NCI-H2107 (cell line): ENCODE measurements at places on chromosomes 3 and 15.

GRCh38 chr3:100496711-100497261 lies 4.4 kb downstream of the TMEM45A start:
- no peak for DNase-seq

DNA sequence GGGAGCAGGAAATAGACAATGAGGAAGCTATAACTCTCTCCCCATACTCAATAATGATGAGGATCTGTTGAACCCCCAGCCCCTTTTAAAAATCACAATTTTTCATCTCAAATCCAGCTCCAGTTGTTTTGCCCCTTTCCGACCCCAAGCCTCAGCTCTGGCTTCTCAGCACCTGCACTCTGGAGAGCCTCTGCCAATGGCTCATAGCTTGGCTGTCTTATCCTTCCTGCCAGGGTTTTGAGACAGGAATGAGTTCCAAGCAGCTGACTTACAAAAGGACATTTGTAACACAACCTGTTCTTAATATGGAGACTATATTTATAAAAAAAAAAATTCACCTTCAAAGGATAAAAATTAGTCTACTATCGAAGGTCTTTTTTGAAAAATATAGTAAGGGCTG lies 105.9 kb upstream of the NEDD4 start:
- no peak for DNase-seq

DNA sequence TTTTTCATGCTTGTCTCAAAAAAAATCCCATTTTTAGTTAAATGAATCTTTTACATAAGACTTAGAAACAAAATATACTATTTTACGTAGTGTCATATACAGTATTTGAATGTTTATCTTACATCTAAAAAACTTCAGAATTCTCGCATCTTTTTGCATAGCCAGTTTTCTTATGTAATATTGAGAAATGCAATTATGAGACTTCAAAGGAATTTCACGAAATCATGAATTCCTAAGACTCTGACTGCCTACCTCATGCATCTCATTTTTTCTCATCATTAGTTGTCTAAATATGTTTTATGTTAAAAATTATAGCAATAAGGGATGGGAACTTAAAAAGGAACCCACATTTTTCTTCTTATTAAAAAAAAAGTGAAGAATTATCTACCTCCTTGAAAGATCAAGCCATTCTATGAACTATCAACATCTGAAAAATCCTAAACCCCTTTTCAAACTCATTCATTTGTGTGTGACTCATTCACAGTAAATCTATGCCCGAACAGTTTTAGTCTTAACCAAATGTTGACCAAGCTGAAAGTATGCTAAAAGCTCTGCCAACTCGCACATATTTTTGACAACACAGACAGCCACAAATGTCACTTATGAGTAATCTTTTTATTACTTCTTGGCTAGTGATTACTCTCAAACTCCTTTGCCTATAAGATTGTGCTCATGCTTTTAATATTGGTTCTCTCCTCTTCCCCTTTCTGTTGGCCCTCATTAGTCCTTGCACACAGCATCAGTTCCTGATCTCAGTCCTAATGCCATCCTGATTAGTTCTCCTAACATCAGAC lies 115.9 kb downstream of the DCLK3 start:
- DNase-seq, result no peak

DNA sequence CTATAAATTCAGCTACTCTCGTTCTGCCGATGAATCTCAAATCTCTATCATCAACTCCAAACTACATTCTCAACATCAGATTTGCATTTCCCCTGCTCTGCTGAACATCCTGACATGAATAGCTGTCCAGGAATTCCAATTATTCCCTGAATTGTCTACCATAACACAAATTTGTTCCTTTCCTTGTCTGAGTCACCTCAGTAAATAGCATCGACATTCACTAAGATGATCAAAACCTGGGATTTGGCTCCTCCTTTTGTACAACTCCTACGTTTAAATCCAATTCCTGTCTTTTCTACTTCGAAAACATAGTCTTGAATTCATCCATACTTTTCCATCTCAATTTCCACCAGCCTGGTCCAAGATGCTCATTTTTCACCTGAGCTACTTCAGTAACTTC lies 107.0 kb downstream of the GREM1 start:
- DNase-seq, result no peak

DNA sequence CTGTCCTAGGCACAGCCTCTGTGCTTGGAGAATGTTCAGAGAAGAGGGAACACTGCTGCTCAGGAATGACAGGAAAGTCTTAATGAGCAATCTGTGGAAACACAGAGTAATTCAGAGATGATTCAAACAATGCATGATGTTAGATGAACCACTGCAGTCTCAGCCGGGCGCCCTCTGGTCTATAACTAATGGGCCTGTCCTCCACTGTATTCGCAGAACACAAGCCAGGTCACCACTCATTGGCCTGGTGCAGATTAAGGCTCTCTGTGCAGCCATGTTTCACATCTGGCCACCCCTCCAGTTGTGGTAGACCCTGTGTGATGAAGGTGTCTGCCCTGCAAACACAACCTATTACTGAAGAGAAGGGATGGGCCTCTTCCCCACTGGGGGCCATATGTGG lies 281.7 kb upstream of the ROPN1 start:
- no peak for DNase-seq

GRCh38 chr15:99141943-99142342 lies 37.1 kb downstream of the SYNM start:
- no peak for DNase-seq

DNA sequence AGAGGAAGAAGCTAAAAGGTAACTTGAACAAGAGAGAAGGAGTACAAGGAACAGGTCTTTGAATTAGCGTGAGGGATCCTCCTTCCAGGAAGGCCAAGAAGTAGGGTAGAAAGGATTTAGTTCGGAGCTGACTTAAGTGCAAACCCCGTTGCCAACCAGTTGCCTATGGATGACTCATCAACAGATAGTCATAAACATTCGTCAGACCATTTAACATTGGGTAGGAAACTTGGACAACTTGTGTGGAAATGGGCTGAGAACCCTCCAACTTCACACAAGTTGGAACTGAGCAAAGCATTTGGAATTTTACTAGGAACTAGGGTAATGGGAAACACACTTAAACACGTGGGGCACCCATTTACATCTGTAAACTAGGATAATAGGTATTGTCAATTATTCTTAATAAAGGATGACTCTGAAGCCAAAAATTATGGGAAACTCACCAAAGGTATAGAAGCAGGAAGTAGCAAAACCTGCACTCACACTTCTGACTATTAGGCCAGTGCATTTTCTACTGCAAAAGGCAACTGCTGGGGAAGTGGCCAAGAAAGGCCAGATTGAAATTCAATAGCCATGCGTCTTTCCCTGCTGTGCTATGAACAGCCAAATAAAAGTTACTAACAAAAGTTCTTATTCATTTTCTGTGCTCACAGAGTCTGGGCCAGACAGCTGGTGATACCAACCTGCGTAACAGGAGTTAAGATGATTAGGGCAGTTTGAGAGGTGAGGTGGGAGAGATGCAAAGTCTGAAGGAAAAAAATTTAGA lies 174.5 kb upstream of the TMC3 start:
- no peak for DNase-seq

DNA sequence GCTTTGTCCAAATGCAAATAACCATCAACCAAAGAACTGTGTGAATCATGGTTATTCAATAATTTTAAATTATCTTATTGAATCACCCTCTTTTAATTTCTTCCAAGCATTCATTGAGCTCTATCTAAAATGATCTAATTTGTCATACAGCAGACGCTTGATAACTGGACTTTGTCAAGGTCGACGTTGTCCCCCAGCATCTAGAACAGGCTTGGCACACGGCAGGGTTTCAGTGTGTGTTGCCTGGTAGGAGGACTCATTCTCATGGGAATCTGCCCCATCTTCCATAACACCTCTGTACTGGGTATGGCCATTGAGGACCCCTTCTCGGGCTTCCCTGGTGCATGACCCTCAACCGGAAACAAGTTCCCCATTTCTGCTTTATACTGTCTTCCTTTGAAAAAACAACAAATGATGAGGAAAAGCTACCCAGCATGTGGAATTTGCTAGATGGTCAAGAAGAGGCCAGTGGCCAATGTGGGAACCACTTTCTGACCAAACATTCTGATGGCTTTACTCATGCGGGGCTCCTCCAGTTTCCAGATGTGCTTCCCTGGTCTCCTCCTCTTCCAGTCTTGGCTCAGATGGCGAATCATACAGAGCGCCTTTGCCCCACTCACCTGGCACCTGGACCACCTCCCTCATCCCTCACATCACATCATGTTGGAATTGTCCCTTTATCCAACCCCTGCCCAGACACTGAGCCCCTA lies 41.7 kb upstream of the SEC22A start:
- DNase-seq, result no peak

- no peak for DNase-seq
Measured at GRCh38 chr15:41331833-41332193, 578 bp downstream of the OIP5 start.

- DNase-seq, result no peak
Measured at GRCh38 chr3:62134061-62134496, 239.3 kb downstream of the FEZF2 start.

DNA sequence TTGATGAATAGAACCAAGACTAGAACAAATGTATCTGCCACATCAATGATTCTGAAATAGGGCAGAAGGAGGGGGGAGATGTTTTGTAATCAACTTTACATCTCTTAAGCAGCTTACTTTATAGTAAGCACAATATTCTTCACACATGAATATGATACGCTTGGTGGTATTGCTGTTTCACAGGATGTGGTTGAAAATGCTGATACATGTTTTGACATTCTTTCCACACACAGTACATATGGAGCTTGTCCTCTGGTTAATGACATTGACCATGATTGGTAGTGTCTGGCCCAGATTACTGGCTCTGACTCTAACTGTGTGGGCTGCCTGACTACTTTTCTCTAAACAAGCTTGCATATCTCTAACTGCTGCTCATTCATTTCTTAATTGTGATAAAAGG lies 168.9 kb downstream of the KLHL25 start:
- DNase-seq, result no peak

DNA sequence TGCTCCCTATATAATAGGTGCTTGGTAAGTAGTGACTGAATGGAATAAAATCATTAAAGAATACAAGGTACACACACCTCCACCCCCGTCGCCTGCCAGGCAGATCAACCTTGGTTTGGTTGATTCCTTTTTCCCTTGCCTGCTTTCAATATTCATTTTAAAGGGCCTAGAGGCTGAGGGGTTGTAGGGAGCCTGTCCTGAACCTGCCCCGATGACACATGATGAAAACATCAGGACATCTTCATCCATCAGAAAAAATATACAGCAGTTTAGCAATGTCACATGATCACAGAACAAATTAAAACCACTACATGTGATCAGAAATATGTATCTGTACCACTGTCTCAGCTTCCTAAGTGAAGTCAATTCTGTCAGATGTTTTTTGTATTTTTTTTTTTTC lies 588.9 kb downstream of the FOXP1 start:
- DNase-seq, result no peak

DNA sequence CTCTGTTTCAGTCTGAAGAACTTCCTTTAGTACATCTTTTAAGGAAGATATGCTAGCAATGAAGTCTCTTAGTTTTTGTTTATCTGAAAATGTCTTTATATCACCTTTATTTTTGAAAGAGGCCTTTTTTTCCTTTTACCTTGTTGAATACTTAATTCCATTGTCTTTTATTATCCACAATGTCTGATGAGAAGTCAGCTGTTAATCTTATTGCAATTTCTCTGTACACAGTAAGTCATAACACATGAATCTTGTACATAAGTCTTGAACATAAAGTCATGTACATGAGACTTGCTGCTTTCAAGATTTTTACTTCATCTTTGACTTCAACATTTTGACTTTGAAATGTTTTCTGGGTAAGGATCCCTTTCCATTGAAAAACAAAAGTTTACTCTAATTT lies 424.3 kb upstream of the ATP10A start:
- no peak for DNase-seq

GRCh38 chr3:191361456-191361855 lies 31.1 kb upstream of the UTS2B start:
- no peak for DNase-seq

- no peak for DNase-seq
Measured at GRCh38 chr3:168047936-168048335, 47.8 kb downstream of the GOLIM4 start.

DNA sequence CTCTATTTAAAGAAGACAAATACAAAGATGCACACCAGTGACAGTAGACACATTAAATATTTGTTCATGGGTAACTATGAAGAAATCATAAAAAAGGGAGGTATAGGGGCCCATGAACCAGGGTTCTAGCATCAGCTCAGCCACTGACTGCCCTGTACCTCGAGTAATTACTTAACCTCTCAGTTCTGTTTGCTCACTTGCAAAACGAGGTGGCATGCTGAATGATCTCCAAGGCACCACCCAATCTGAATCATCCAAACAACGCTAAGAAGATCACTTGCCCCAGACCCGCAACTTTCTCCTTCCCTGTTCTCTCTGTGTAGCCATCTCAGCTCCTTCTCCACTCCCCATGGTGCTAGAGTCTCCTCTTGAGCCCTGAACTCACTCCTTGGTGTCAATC lies 374.7 kb downstream of the VPS13C start:
- DNase-seq, result no peak

DNA sequence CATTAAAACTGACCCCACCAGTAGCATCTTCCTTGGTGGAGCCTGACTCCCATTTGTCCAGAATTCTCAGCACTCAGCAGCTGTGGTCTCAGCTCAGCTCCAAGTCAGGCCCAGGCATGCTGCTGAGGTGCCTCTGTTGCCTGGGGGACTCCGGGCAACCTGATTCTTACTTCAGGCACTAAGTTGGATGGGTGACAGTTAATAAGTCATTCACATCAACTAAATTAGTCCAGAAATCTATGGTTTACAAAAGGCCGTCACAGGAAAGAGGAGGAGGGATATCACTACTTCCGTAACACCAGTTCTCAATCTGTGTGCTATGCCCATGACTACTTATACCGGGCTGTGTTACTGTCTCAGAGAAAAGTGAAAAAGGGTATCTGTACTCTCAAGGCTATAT lies 310.2 kb downstream of the SATB1 start:
- DNase-seq, result no peak

- DNase-seq, result no peak
Measured at GRCh38 chr15:43239732-43240491, 19.1 kb upstream of the EPB42 start.

DNA sequence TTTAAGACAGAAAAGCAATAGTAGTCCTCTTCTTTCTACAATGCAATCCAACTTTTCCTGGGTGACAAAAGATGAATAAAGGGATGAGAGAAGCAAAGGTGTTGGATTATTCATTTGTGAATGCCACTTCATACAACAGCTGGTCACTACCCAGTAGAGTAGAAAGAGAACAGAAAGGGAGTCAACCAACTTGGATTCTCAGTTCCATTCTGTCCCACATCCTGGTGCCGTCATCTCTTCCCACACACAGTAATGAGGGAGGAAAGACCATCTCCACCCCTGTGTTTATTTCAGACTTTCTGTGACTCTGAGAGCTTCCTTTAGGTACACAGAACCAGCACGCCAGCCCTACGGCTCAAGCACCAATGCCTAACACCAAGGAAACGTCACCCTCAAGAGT lies 71.0 kb downstream of the FOXP1 start:
- DNase-seq, result no peak

DNA sequence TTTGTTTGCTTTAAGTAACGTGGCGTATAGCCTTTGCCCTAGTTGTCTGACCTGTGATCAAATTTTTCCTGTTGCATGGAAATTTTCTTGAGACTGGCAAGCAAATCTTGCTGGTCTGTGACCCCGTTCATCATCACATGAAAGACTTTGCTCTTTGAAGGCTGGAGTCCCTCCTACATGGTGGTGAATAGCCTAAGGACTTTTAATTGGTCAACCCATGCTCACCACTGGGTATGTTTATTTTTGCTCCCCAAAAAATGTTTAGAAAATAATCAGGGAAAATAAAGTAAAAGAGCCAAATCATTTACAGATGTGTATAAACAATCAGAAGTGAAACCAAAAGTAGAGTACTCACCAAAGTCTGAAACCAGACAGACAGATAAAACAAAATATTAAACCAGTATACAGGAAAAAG lies 1075.3 kb upstream of the ALCAM start:
- DNase-seq, result no peak

GRCh38 chr15:67067930-67068551 lies 2.6 kb downstream of the SMAD3 start:
- DNase-seq, result no peak
